ENCODE measurements at places on chromosomes 16 and 17.

GRCh38 chr16:47142821-47143676 lies 696 bp downstream of the NETO2 start:
- DNase-seq = peak; percentile 58

GRCh38 chr16:5615868-5616642 lies 518.5 kb upstream of the EEF2KMT start:
- DNase-seq = no peak

GRCh38 chr16:69346683-69347082 lies 4.9 kb downstream of the TMED6 start:
- DNase-seq = no peak

GRCh38 chr17:74202938-74203337 lies 540 bp upstream of the RPL38 start:
- DNase-seq = no peak
